Psoas muscle (tissue), 8 donors: ENCODE measurements at places on chromosomes 5 and 9. TPM values are rescaled to one million over a fixed set of nuclear protein-coding genes. Genes with fewer than 3 reads are reported as not detected.
A peak's percentile ranks its signal among the peaks of the same experiment; 100 is the strongest.

- no peaks in the 10 kb centered on the region for H3K4me1 ChIP-seq
- no peak overlapping the region for H3K27ac ChIP-seq
- H3K27me3 ChIP-seq: no peaks in the 10 kb centered on the region
- H3K4me3 ChIP-seq: no peak overlapping the region
- H3K36me3 ChIP-seq: no peaks in the 10 kb centered on the region
Observed at GRCh38 chr5:109161914-109162683, 247.7 kb downstream of the PJA2 start.

DNA sequence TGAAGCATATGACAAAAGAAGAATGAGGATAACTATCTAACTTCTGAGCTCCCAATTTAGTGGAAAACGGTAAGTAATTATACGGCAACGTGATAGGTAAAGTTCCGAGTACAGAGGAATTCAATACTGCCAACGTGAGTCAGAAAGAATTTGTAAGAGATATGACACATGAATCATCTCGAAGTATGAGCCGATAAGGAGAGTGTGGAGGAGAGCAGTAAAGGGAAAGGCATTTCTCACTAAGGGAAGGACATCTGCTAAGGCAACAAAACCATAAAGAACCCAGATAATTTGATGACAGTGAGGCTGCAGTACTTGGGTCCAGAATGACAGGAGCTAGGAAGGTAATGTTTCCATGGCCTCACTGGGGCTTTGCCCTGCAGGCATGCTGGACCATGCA, 11.0 kb downstream of the MPDZ start:
- peak overlapping the region; percentile 64 for H3K27ac ChIP-seq
- H3K36me3 ChIP-seq: no peaks in the 10 kb centered on the region
- peaks cover 42% of the 10 kb centered on the region for H3K4me1 ChIP-seq
- no peak for DNase-seq
- H3K4me3 ChIP-seq: no peak overlapping the region

DNA sequence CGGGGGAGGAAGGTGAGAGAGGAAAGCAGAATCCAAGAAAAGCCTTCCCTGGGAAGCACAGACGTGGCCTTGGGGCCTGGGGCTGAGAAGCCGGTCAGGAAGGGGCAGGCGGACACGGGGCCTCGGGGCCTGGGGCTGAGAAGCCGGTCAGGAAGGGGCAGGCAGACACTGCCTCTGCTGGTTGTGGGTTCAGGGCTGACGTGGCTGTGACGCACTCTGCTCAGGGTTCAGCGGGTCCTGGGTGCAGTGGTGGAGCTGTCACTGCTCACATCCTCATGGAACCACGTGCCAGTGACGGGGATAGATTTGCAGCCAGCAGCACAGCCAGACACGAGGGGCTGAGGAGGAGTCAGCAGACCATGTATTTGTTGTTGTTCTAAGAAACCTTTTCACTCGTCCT, 12.8 kb downstream of the PAEP start:
- no peak overlapping the region for H3K27ac ChIP-seq
- no peaks in the 10 kb centered on the region for H3K27me3 ChIP-seq
- DNase-seq: no peak
- H3K4me1 ChIP-seq: no peaks in the 10 kb centered on the region
- H3K36me3 ChIP-seq: no peaks in the 10 kb centered on the region

ANXA2R gene
- total RNA-seq: 0.46 TPM

BAAT gene
- 0.71 TPM for total RNA-seq
